ENCODE measurements at places on chromosomes 5 and 9.
A peak's percentile ranks its signal among the peaks of the same experiment; 100 is the strongest.

- no peak for DNase-seq
Observed at GRCh38 chr5:62942384-62942783, 363.8 kb downstream of the LRRC70 start.

DNA sequence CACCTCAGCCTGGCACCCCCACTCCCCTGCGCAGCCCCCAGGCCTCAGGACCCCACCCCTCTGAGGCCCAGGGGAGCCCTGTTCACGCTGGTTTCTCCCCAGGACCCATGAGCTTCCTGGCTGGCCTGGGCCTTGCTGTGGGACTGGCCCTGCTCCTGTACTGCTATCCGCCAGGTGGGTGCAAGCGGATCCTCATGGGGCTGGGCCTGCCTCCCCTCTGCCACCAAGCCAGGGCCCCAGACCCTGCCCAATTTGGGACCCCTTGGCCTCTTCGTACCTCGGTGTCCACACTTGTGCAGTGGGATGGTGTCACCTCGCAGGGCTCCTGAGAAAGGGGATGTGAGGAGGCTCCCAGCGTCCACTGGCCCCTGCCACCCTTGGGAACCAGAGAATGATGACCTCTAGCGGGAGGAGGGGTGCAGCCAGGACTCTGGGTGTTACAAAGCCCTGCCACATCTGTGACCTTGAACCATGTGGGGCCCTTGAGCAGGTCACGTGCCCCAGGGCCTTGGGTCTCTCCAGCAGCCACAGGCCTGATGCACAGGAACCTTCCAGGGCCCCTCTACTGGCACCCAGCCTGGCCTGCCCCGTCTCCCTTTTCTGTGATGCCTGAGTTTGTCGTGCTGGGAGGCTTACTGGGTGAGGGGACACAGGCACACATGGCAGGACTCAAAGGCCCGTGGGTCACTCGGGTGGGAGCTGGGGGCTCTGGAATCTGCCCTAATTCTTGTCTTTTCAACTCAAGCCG lies 16.3 kb downstream of the CARD19 start:
- DNase-seq = peak; percentile 44

DNA sequence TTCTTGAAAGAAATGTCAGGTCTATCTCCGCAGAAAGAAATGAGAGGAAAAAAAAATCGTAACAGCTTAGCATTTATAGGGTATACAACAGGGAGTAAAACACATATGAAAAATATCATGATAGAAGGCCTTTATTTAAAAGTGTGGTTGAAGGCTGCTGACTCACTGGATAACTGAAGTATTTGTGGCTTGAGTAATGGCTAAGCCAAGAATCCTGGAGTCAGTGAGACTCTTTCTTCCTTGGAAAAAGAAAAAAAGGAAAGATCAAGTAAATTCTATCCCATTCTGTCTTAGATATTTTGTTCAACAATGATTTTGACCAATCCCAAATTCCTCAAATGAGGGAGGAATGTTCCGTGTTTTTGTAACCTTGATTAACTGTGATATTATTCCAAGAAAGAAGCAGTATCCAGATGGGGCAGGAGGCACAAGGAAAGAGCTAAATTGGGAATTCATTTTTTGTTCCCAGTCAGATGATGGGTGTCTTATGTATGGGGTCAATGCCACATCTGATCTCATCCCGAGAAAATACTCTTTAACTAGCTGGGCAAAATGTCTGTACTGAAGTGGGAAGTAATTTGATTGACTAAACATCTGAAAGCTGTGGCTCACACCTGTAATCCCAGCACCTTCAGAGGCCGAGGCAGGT lies 64.3 kb upstream of the MYO10 start:
- DNase-seq = no peak

DNA sequence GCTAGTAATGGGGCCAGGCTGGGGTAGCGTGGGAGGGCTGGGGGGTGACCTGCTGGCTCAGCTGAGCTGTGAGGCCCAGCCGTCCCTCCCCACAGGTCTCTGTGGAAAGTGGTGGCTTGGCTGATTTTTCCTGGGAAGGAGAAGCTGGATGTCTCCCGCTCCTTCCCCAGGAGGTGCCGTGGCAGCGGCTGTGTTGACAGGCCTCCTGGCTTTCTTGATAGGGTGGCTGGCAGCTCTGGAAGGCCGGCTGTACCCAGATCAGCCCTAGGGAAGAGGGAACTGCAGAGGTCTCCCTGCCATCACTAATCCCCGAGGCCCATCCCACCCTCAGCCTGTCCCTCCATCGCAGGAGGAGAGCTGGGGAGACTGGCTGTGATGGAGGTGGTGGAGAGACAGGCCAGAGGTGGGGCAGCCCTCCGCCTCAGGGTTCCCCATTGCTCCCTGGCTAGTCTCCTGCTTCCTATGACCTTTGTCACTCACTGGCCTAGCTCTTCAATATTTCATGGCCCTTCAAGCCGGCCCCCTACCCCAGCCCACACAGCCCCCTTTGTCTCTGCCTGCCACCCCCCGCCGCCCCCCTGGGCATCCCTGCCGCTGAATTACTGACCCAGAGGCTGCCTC lies 6.8 kb downstream of the CXXC5 start:
- no peak for DNase-seq

DNA sequence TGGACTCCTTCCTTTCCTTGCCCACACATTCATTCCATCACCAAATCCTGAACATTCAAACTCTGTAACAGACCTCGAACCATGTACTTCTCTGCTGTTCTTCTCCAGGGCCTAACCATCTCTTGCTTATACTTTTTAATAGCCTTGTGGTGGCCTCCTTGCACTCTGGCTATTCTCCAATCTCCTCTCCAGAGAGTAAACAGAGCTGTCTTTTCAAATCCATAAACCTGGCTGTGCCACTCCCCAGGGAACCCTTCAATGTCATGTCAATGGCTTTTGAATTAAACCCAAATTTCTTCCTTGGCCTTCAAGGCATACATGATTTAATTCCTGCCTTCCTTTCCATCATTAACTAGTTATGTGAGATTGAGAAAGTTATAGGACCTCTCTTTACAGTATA lies 277.6 kb upstream of the EFNA5 start:
- DNase-seq = no peak

DNA sequence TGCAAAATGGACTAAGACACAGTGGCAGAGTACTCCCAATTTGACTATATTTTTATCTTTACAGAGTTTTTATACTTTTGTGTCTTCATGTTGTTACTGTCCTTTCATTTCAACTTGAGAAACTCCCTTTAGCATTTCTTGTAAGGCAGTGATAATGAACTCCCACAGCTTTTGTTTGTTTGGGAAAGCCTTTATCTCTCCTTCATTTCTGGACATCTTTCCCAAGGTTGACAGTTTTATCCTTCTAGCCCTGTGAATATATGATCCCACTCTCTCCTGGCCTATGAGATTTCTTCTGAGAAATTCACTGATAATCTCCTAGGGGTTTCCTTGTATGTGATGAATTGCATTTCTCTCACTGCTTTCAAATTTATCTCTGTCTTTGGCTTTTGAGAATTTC lies 9.2 kb upstream of the SARDH start:
- no peak for DNase-seq

- no peak for DNase-seq
Observed at GRCh38 chr9:81069923-81070322, 619.4 kb downstream of the TLE1 start.

DNA sequence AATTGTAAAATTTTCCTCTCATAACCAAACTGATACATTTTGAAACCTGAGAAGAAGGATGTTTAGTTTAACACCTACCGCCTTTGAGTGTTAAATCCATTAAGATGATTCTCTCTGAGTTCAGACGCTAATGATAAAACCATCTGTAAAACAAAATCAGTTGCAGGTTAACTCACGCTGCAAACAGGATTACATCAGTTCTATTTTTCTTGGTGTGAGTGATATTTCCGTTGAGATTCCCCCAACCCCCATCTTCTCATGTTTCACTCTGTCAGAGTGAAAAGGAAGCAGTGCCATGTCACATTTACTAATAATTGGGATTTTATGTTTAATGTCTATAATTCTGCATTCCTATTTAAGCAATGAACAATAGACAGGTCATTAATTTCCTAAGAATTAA lies 146.5 kb downstream of the FANCC start:
- no peak for DNase-seq

- DNase-seq = no peak
Observed at GRCh38 chr5:132828846-132829494, 1.5 kb downstream of the SHROOM1 start.

- DNase-seq = no peak
Observed at GRCh38 chr5:73783828-73784227, 157.8 kb downstream of the ARHGEF28 start.

DNA sequence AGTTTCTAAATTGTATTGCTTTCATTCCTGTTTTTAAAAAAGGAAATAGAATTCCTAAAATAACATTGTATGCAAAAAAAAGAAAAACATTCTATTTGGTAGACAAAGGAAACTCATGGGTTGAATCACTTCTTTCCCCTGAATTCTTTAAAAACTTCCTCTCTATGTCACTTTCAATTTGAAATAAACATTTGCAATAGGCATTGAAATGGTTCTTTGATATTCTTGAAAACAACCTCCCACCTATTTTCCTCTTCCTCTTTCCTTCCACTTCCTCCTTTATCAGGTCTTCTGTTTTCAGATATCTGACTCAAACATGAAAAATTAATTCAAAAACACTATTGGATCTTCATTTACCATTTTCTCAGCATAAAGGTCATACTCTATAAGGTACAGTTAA lies 442.0 kb upstream of the MEF2C start:
- no peak for DNase-seq

GRCh38 chr5:112237456-112237855 lies 181.6 kb downstream of the EPB41L4A start:
- no peak for DNase-seq

- no peak for DNase-seq
Observed at GRCh38 chr5:84260140-84260539, 124.5 kb downstream of the EDIL3 start.

- DNase-seq = no peak
Observed at GRCh38 chr5:154285661-154286408, 95.3 kb downstream of the GALNT10 start.

GRCh38 chr5:92674321-92674720 lies 906.7 kb downstream of the NR2F1-AS1 start:
- no peak for DNase-seq

DNA sequence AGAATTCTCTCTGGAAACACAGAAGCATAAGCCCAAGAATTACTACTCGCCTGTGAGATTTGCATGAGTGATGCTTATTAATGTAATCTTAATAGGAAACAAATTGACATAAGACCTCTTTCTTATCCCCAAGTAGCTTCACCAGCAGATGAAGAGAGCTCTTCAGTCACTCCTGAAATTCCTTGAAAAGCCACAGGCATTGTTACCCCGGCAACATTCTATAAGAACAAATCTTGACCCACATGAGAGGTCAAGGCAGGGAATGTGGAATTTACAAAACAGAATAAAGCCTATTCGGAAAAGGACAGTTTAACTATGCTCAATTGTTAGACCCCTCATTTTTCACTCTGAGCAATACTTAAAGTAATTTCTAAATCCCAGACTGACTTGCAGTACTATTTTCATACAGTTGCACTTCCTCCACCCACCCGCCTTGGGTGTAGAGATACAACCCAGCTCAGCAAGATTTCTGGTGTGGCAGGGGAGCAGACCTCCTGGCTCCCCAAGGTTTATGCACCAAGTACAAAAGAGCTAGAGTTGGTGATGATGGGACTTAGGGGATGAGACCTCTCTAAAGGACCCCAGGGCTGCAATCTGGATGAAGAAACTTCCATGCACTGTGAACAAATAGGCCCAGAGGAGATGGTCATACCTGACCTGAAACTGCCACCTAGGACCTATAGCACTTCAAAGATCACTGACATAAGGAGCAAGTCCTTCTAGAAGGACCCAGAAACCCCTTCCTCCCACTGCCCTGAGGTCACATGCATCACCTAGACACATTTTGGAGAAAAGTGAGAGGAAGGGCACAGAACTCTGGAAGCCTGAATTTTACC lies 242.1 kb downstream of the ZNF608 start:
- no peak for DNase-seq

DNA sequence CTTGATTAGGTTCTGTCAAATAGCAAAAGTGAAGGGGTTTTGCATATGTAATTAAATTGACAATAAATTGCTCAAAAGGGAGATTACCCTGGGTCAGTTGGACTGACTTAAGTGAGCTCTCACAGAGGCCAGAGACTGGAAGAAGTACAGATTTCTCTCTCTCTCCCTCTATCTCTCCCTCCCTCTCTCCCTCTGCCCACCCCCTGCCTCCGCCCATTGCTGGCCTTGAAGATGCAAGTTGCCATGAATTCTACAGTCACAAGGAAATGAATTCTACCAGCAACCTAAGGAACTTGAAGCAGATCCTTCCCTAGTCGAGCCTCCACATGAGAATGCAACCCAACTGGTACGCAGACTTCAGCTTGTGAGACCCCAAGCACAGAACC lies 119.2 kb downstream of the LPAR1 start:
- DNase-seq = no peak

- no peak for DNase-seq
Observed at GRCh38 chr9:21931428-21931827, 62.8 kb downstream of the CDKN2A start.

DNA sequence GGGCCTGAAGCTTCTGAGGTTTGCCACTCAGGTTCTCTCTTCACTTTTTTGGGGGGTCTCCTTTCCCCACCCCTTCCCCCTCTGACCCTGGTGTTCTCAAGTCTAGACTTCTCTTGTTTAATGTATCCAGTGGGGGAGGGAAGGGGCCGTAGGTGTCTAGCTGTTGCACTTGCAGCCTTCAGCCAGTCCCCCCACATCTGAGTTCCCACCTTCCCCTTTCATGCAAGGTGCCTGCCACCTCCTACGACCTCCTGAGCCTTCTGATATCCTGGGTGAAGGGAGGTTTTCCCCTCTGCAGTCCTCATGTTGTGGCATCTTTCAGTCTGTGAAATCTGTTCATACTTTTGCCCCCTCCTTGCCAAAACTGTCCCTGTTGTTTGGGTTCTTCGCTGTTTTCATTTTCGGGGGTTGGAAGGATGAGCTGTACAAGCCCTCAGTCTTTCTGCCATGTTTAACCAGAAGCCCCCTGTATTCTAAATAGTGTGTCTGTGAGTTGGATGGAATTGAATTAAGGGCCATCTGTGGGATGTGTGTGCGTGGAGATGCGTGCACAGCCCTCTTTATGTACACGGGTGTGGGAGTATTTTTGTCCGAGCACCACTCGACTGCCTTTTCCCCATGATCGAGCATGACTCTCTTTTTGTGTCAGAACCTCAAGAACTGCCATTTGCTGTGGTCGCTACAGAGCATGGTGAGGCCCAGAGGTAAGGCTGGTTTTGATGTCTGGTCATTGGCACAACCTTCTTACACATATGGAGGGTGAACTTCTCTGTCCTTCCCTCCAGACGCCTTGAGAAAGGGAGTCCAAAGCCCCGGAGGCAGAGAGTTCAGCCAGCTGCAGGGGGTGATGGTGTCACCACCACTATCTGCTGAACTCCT lies 23.6 kb downstream of the PRRC2B start:
- DNase-seq = no peak

DNA sequence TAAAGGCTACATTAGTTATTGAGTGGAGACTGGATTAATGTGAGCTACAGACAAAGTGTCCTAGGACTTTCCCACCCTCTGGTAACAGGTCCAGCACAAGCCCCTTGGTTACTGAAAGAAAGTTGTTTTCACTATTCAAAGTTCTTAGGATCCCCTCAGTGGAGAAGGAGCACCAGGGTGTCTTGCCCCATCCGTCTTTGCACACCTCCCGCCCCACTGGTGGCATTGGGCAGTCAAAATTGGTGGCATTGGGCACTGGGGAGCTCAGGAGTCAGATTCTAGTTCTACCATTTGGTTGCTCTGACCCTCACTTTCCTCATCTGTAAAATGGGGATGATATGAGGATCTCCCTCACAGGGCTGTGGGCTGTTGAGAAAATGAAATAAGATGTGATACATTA lies 2.4 kb upstream of the ANGPTL2 start:
- DNase-seq = no peak
